Gastrocnemius medialis (tissue), 4 donors: ENCODE measurements at places on chromosomes 1 and 21. TPM values are rescaled to one million over a fixed set of nuclear protein-coding genes. Genes with fewer than 3 reads are reported as not detected.

GRCh38 chr21:37415939-37416338 lies 49.4 kb downstream of the DYRK1A start:
- H3K27me3 ChIP-seq: no peaks in the 10 kb centered on the region
- no peaks in the 10 kb centered on the region for H3K36me3 ChIP-seq
- no peak for DNase-seq
- no peak overlapping the region for H3K4me3 ChIP-seq
- H3K27ac ChIP-seq: peak overlapping the region; percentile 82

The CLDN14 gene
- total RNA-seq: 0.20 TPM

DNA sequence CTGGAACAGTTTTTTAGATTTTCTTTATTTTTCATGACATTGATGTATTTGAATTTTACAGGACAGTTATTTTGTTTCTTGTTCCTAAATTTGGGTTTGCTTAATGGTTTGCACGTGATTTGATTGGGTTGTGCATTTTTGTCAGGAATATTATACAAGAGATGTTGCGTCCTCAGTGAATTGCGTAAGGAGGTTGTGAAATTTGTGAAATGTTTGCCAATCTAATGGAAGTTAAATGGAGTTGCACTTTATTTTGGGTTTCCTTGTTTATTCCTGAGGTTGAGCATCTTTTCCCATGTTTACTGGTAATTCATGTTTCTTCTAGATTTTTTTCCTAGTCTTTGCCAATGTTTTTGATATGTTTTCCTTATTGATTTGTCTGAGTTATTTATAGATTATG lies 19.9 kb downstream of the ZNF648 start:
- no peaks in the 10 kb centered on the region for H3K4me1 ChIP-seq
- H3K36me3 ChIP-seq: no peaks in the 10 kb centered on the region
- no peak overlapping the region for H3K4me3 ChIP-seq

DNA sequence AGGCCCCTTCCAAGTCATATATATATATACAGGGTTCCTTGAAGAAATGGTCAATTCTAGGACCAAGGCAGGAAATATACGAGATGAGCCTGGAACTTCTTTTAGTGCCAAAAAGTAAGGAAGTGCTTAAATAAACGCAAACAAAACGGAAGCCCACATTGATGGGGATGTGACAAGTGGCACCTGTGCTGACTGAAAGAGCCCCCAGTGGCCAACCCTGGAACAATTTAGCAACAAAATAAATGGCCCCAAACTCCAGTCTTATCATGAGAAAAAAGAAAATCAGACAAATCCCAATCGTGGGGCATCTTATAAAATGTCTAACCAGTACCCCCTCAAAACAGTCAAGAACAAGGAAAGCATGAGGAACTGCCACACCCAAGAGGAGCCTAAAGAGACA lies 17.7 kb downstream of the PLA2G5 start:
- no peak for DNase-seq
- H3K27me3 ChIP-seq: no peaks in the 10 kb centered on the region
- no peaks in the 10 kb centered on the region for H3K4me1 ChIP-seq
- H3K36me3 ChIP-seq: no peaks in the 10 kb centered on the region
- no peak overlapping the region for H3K4me3 ChIP-seq

DNA sequence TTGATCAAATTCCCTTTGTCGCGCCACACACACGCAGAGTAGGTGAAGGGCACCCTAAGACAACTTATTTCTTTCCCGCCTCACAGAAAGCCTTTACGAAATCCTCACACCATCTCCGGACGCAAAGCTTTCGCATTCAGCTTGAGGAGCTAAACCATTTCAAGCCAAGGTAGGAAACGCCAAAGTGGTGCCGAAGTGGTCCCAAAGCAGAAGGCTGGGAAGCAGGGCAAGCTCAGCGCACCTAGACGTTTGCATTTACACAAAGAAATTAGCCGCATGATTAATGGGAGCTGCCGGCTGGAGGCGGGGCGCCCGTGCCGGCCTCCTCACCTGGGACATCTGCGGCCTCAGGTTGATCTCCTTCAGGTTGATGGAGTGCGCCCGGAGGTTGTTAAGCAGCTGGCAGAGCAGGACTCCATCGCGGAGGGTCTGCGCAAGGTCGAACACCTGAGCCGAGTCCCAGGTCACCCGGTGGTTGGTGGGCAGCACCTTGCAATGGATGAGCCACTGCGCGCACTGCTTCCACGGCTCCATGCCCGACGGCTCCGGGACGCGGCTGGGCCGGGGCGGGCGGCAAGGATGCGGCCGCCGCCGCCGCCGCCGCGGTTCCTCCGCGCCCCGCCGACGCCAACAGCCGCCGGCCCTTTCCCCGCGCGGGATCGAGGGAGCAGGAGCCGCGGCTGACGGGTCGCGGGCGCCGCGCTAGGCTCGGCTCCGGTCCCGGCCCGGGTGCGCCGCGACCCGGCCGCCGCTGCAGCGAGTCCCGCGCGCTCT lies 457 bp downstream of the VAV3 start:
- peak overlapping the region; percentile 46 for H3K27ac ChIP-seq
- H3K4me1 ChIP-seq: peaks cover 10% of the 10 kb centered on the region
- no peak for DNase-seq
- H3K27me3 ChIP-seq: peaks cover 14% of the 10 kb centered on the region

GRCh38 chr1:30294508-30294907 lies 428.9 kb downstream of the MATN1 start:
- H3K27ac ChIP-seq: no peak overlapping the region
- no peak for DNase-seq
- H3K36me3 ChIP-seq: no peaks in the 10 kb centered on the region
- no peaks in the 10 kb centered on the region for H3K4me1 ChIP-seq
- H3K4me3 ChIP-seq: no peak overlapping the region
